ENCODE measurements at places on chromosomes 4 and X.

- DNase-seq, result no peak
Measured at GRCh38 chr4:41655177-41655576, 93.3 kb downstream of the PHOX2B start.

DNA sequence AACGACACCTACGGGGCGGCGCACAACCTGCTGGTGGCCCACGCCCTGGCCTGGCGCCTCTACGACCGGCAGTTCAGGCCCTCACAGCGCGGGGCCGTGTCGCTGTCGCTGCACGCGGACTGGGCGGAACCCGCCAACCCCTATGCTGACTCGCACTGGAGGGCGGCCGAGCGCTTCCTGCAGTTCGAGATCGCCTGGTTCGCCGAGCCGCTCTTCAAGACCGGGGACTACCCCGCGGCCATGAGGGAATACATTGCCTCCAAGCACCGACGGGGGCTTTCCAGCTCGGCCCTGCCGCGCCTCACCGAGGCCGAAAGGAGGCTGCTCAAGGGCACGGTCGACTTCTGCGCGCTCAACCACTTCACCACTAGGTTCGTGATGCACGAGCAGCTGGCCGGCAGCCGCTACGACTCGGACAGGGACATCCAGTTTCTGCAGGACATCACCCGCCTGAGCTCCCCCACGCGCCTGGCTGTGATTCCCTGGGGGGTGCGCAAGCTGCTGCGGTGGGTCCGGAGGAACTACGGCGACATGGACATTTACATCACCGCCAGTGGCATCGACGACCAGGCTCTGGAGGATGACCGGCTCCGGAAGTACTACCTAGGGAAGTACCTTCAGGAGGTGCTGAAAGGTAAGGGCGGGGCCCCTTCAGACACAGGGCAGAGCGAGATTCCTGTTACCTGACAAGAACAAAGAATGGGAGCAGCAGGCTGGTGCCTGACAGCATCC, 11.7 kb downstream of the RPL9 start:
- DNase-seq, result peak; percentile 89

DNA sequence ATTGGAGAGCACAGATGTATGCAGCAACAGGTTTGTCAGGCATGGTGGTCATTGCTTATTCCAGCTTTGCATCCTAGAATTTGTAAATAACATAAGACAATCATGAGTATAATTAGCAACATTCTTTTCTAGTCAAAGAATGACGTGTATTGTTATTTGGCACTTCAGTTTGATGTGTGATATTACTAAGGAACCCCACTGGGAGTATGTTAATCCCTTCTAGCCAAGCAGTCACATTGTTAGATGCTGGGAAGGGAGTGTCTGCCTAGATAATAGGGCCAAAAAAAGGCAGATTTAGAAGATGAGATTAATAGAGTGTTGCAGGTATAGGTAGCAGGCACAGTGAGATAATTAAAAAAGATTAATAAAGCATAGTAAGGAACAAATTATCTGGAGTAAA, 159.2 kb upstream of the WDFY3 start:
- DNase-seq, result no peak

DNA sequence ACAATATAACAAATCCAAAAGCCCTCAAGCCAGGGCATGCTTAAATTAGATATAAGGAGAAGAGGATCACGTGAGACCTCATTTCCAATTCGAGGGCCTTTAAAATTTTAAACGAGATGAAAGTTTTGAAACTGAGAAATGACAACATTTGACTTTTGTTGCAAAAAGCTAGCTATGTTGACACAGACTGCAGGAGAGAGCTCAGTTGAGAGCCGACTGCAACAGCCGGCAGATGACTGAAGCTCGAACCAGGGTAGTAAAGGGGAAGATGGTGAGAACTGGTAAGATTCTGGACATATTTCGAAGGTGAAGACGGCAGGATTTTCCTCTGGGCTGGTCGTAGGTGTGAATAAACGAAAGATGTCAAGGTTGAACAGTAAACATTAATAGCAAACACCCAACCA, 773 bp downstream of the PRMT9 start:
- DNase-seq, result no peak

GRCh38 chr4:17323554-17324385, 188.1 kb downstream of the QDPR start:
- DNase-seq, result no peak

DNA sequence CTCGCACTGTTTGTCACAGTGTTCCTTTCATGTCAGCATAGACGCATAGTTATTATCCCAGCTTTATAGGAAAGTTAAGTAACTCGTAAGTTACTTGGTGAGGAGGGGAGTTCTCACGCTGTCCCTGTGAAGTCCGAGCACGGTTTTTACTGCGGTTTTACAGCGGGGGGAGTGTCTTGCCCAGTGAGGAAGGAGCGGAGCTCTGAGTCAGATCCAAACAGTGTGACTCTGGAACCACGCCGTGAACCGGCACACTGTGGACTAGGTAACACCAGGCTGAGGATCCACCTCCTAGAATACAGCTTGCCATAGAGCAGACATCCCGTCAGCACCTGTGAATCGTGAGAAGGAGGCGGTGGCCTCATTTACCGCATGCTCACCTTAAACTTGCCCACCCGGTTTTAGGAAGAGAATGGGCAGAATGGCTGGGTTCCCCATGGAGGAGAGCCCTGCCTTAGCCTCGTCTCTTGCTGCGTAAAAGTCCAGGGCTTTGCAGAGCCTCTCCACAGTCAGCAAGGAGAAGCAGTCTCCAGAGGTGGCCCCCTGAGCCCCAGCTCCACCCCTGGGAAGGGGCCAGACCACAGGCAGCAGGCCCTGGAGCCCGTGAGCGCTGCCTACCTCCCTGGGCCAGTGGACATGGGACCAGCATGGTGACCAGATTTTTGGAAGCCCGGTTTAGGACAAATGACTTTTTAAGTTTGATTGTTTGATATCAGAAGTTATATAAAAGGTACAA, 40.2 kb upstream of the HGFAC start:
- no peak for DNase-seq

Measured in posterior vena cava (tissue), 2 donors.